Kidney glomerular epithelial cell (primary cell): ENCODE measurements at places on chromosomes 16 and 17.

DNA sequence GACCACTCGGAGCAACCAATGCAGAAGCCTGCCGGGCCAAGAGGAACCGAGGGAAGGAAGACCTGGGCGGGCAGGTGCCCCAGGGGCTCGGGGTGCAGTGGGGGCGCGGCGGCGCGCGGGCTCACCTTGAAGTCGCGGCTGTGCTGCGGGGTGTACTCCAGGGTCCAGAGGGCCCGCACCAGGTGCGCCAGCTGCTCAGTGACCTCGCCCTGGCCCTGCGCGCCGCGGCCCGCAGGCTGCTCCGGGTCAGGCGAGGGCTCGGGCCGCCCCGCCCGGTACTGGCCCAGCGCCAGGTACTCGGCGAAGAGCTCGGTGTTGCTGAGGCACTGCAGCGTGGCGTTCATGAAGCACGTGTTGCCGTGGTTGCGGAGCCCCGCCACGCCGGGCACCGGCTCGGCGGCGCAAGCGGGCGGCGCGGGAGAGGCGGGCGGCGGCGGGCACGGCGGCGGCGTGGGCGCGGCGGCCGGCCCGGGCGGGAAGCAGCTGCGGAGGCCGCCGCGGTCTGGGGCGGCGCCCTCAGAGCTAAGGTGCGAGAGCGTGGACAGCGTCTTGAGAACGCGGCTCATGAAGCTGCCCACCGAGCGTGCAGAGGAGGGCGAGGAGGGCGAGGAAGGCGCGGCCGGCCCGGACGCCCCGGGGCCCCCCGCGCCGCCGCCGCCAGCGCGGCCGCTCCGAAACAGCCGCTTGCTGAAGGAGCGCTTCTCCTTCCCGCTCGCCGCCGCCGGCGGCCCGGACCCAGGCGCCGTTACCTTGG is 562 bp downstream of the USP31 start:
- peak; percentile 30 for DNase-seq

- DNase-seq, result no peak
Observed at GRCh38 chr16:3004781-3005284, 7.9 kb upstream of the CLDN9 start.

DNA sequence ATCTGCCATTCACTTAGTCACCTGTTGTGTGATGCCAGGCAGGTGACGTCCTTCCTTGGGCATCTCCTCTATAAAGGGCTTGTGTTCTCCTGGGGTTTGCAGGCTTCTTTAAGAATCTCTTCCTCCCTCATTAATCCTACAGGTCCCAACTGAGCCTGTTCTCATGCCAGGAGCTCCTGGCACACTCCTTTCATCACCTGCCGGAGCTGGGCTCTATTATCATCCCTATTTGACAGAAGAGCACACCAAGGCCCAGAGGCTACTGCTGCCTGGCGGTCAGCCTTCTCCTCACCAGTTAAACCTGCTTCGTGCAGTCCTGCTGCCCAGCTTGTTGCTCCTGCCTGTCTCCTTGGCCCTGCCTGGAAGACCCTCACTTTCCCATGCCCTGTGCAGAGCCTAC is 51.2 kb downstream of the RAI1 start:
- no peak for DNase-seq

DNA sequence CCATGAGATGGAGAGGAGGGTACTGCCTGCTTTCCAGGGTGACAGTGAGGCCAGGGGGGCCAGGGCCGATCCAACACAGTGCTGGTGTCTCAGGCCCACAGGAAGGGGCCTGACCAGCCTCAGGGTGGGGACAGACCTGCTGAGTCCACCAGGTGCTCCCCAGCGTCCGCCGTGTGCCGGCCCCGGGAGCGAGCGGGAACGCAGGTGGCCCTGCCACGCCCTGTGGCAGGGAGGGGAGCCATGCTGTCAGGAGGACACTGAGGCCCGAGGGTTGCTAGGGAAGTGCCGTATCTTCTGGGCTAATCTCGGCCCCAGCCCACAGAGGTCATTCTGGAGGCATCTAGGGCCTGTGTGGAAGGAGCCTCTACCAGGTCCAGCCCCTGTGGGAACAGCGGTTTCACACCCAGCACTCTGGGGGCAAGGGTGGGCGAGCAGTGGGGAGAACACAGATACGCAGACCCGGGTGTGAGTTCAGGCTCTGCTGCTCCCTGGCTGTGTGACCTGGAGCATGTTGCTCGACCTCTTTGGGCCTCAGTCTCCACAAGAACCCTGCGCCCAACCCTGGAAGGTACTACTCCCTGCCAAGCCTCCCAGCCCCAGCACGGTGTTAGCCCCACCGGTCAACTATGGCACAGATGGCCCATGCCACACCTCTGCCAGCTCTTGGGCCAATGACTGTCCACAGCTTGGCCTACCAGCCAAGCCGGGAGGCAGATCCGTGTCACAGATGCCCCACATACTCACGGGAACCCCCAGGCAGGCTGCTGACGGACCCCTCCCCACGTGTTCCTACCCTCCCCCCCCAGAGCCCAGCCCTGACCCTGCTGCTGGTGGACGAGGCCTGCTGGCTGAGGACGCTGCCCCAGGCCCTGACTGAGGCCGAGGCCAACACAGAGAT is 43.9 kb upstream of the ZC3H18 start:
- DNase-seq, result no peak

DNA sequence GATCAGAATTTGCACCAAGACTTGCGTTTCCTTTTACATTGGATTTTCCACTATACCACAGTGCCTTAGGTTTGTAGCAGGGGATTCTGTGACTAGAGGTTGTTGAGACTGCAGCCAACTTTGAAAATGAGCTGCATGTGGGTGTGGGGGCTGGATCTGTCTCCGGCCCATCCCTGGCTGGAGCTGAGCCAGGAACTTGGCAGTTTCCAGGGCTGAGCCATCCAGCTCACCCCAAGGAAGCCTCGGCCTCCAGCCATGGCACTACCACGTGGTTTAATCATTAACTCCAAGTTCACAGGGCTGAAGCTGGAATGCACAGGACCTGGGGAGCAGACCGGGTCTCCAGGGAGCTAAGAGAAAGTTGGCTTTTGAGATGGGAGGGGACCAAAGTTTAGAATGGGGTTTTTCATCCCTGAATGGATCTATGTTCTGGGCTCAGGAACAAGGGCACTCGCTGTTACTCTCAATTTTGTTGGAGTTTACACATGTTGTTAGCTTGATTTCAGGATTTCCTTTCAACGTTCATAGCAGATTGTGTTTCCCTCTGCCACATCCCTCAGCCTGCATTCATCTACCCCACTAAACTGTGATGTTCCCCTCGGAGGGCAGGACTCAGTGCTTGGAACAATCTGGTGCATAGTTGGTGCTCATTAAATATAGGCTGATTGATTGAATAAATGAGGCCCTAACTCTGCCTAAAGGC is 42.3 kb upstream of the HNF1B start:
- DNase-seq, result peak; percentile 97

DNA sequence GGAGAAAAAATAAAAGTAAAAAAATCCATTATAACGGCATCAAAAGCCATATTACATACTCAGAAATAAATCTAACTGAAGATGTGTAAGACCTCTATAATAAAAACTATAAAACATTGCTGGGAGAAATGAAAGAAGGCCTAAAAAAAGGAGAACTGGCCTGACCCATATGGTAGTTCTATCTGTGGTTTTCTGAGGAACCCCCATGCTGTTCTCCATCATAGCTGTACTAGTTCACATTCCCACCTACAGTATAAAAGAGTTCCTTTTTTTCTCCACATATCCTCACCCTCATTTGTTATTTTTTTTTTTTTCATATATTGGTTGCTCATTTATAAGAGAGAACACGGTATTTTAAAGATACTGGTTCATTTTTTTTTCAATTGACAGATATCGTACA is 191.8 kb downstream of the STX8 start:
- no peak for DNase-seq

DNA sequence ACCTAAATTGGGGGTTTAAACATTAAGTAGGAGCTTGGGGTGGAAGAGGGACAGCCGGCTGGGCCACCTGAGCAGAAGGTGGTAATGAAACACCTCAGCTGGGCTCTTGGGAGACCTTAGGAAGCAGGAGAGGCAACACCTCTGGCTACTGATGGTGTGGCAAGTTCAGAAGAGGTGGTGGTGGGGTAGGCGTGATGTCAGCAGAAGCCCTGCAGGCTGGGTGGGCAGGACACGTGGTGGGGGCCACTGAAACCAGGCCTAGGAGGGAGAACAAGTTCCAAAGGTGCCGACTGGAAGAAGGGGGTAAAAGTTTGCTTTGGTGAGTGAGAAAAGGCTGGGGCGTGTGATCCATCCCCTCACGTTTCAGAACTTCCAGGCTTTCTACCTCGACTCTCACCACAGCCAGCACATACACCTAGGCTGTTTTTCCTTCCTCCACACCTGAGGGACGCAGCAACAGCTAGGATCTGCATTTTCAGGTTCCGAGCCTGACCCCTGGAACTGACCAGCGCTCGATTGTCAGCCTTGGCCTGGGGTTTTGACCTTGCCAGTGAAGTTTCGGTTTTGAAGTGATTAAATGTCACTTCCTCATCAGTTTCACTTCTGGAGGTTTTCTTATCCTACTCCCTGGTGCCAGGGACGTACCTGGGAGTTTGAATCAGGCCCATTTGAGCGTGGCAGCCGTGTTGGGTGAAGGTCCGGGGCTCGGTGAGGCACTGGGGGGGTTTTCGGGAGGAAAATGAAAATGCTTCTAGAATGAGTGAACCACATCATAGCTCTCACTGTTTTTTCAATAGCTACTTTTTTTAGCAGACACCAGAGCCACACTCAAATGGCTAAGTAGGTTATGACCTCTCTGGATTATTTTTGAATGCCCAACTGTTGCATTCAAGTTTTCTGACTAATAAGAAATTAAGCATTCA is 10.0 kb downstream of the SNN start:
- DNase-seq, result peak; percentile 23

GRCh38 chr17:44105941-44106340 is 17.5 kb downstream of the HDAC5 start:
- DNase-seq, result no peak

- no peak for DNase-seq
Observed at GRCh38 chr17:78384479-78385175, 6.2 kb downstream of the PGS1 start.

GRCh38 chr17:13917634-13918033 is 151.7 kb upstream of the COX10 start:
- no peak for DNase-seq

GRCh38 chr16:17776888-17777287 is 306.1 kb upstream of the XYLT1 start:
- DNase-seq, result no peak

DNA sequence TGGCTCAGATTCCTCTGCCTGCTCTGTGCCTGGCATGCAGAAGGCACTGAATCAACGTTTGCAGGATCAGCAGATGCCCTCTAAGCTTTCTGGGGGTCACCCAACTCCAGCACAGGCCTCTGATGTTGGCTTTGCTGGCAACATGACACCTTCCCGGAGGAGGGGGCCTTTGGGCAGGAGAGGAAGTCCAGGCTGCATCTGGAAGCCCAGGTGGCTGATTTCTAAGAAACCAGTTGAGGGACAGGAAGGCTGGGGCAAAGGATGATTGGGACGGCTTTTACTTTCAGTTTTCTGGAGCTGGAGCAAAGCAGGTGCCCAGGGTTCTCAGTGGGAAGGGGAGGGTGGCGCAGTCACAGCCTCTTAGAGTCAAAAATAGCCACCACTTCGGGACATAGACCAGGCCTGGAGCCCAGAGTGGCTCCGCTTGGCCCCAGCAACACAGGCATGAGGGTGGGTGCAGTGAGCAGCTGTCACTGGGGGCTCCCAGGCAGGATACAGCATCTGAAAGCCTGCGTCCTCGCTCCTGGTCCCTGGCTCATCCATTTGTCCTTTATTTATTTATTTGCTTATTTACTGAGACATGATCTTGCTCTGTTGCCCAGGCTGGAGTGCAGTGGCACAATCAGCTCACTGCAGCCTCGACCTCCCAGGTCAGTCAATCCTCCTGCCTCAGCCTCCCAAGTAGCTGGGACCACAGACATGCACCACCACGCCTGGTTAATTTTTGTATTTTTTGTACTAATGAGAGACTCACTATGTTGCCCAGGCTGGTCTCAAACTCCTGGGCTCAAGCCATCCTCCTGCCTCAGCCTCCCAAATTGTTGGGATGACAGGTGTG is 15.1 kb downstream of the SOCS1 start:
- DNase-seq, result no peak

DNA sequence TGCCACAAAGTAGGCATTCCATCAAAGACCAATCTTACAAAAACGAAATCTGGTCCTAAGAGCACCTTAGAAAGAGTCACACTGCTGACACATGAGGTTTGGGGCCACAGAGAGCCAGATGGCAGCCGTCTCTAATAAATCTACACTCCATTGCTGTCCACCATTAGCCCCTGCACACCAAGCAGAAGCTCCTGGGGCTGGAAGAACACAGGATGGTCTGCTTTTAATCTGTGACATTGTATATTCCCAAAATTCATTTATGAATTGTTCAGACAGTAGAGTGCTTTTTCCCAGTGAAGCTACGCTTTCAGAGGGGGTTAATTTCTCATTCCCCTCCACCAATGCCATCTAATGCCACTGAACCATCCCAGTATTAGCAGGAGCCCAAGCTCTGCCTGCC is 1.6 kb downstream of the CYB561 start:
- DNase-seq, result no peak

- DNase-seq, result no peak
Observed at GRCh38 chr16:72936408-72936807, 111.5 kb downstream of the ZFHX3 start.

DNA sequence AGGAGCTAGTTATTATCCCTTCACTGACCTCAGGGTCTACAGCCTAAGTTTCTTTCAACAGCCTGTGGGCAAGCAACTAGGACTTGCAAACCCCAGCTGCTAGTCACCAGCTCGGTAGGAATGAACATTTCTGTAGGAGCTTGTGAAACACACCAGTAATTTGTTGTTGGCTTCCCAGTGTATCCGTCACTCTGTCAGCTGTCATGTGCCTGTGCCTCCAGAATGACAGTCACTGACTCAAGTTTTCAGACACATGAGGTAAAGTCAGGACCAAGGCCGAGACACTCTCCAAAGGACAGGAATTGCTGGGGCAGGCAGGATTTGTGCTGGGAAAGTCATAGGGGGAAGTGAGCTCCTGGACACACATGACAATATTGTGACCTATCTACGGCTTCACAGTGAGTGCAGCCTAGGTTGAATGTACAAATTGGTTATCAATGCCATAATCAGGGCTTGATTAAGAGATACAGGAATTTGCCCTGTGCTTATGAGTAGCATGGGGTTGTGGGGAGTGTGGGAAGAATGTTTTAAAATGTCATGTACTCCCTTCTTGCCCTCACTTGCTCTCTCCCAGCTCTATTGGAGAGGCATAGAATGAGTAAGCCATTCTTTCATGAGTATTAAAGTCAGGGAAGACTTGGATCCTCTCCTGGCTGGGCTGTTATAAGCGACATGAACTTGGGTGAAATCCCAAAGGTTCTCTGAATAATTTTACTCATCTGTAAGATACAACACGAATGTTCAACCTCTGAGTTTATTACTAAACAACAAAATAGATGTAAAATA is 391.4 kb downstream of the UTP18 start:
- DNase-seq, result no peak

GRCh38 chr17:7997186-7997585 is 5.2 kb upstream of the GUCY2D start:
- DNase-seq, result peak; percentile 20

GRCh38 chr17:79202480-79202879 is 127.9 kb downstream of the ENGASE start:
- DNase-seq, result no peak

- no peak for DNase-seq
Observed at GRCh38 chr17:29682054-29682453, 59.3 kb upstream of the CORO6 start.
